ENCODE measurements at places on chromosomes 6 and 20. TPM values are rescaled to one million over a fixed set of nuclear protein-coding genes. Genes with fewer than 3 reads are reported as not detected.

Gene CDH26
- total RNA-seq = 0.05 TPM

Gene RIMS4
- 2.0 TPM for total RNA-seq

Gene FERMT1
- total RNA-seq = 16.5 TPM

Gene UST
- 4.6 TPM for total RNA-seq

Gene ADA
- 54.3 TPM for total RNA-seq

Gene IL17F
- not detected for total RNA-seq

Gene TLDC2
- not detected for total RNA-seq

Gene PTCHD4
- 0.05 TPM for total RNA-seq

Gene F13A1
- total RNA-seq = not detected

Gene HLA-DOA
- total RNA-seq = not detected

Gene SLA2
- 0.13 TPM for total RNA-seq

Gene KCNB1
- total RNA-seq = 3.0 TPM

Gene EEF1E1
- 59.5 TPM for total RNA-seq

Gene BPIFB1
- 0.05 TPM for total RNA-seq

Gene DZANK1
- total RNA-seq = 2.1 TPM

Gene RBM38
- 24.3 TPM for total RNA-seq

Gene SCAND1
- 76.9 TPM for total RNA-seq

Gene LY6G6F
- total RNA-seq = not detected

Gene TRIM10
- not detected for total RNA-seq

Gene TRIM15
- total RNA-seq = 0.03 TPM

Gene ID4
- 0.86 TPM for total RNA-seq

Gene FHL5
- not detected for total RNA-seq

Gene ZSCAN12
- total RNA-seq = 1.3 TPM

Gene UNC93A
- not detected for total RNA-seq

Gene OR2B6
- total RNA-seq = not detected

Gene OR2B2
- not detected for total RNA-seq

Gene SPDEF
- 1.7 TPM for total RNA-seq

Gene C20orf202
- total RNA-seq = not detected

Gene SRSF3
- 703 TPM for total RNA-seq

Gene BMP7
- total RNA-seq = 0.63 TPM

Gene ELOVL4
- total RNA-seq = 1.7 TPM

Gene DLL1
- total RNA-seq = 0.37 TPM

Gene TGM3
- 0.05 TPM for total RNA-seq

Gene PACRG
- total RNA-seq = not detected

Gene AVP
- total RNA-seq = not detected

Gene KIAA1755
- total RNA-seq = 0.20 TPM

Gene SSTR4
- total RNA-seq = 0.86 TPM

Gene DEFB132
- not detected for total RNA-seq

Gene RIMS1
- not detected for total RNA-seq

Gene ZBTB12
- total RNA-seq = 2.9 TPM

Gene SPTLC3
- 0.02 TPM for total RNA-seq

Gene ITPA
- 131 TPM for total RNA-seq

Gene COX4I2
- not detected for total RNA-seq

Data from A549 treated with AZD2906 at 1 μM for 4 hours (cell line).